ENCODE measurements at places on chromosomes 6 and 20. TPM values are rescaled to one million over a fixed set of nuclear protein-coding genes. Genes with fewer than 3 reads are reported as not detected.
A peak's percentile ranks its signal among the peaks of the same experiment; 100 is the strongest.

KHDC1 gene
- polyA plus RNA-seq, result 3.5 TPM

EFCAB8 gene
- 0.30 TPM for polyA plus RNA-seq

IL17F gene
- not detected for polyA plus RNA-seq

COL19A1 gene
- polyA plus RNA-seq, result 3.6 TPM

LTV1 gene
- 39.9 TPM for polyA plus RNA-seq

SIRPA gene
- polyA plus RNA-seq, result 26.3 TPM

ASIP gene
- polyA plus RNA-seq, result 4.9 TPM

KCTD20 gene
- polyA plus RNA-seq, result 50.0 TPM

BPIFA1 gene
- not detected for polyA plus RNA-seq

EYA2 gene
- polyA plus RNA-seq, result 2.4 TPM

TIAM2 gene
- 18.1 TPM for polyA plus RNA-seq

MAK gene
- 0.18 TPM for polyA plus RNA-seq

PPP1R14C gene
- polyA plus RNA-seq, result 23.2 TPM

GRCh38 chr20:43191946-43192863 lies 2.5 kb upstream of the PTPRT start:
- DNase-seq, result no peak

DNA sequence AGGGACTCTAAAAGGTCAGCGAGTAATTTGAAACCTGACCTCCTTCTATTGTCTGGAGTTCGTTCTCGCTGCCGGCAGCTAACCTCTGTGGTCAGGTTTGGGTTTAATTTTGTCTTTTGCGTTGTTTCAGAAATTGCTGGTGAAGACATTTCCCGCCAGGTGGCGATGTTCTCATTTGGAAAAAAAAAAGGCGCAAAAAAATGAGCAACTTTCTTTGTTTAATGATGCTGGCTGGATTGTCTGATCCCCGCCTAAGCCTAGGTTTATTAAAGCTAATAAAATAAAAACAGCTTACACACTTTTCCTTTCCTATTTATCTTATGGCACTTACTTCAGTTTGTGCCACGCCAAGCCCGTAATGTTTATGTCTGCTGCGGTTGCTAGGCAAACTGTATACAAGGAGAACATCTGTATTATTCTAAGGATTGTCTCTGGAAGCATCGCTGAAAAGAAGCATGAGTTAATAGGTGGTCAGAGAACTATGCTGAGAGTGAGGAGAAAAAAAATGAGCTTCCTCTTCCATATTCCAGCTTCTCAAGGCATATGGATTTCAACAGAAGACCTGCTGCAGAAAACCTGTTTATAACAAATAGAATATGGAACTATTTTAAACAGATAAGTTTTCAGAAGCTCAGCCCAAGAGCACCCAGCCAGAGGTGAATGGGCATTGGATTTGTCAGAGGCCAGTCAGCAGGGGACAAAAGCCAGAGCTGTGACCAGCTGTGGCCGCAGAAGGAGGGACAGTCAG lies 205.7 kb downstream of the DOK5 start:
- DNase-seq, result peak; percentile 70

DNA sequence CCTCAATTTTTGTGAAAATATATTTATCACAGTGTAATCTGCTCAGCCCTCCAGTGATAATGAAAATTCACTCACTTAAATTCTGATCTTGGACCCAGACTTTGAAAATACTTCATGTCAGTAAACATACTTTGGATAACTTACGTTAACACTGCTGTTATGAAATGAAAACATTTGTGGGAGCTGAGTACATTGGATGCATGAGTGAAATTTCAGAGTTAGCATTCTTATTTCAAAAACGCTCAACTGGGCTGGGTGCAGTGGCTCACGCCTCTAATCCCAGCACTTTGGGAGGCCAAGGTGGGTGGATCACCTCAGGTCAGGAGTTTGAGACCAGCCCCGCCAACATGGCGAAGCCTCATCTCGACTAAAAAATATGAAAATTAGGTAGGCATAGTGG lies 196.4 kb downstream of the UTRN start:
- DNase-seq, result no peak

GRCh38 chr6:169783971-169784820 lies 32.8 kb downstream of the ERMARD start:
- no peak for DNase-seq

DNA sequence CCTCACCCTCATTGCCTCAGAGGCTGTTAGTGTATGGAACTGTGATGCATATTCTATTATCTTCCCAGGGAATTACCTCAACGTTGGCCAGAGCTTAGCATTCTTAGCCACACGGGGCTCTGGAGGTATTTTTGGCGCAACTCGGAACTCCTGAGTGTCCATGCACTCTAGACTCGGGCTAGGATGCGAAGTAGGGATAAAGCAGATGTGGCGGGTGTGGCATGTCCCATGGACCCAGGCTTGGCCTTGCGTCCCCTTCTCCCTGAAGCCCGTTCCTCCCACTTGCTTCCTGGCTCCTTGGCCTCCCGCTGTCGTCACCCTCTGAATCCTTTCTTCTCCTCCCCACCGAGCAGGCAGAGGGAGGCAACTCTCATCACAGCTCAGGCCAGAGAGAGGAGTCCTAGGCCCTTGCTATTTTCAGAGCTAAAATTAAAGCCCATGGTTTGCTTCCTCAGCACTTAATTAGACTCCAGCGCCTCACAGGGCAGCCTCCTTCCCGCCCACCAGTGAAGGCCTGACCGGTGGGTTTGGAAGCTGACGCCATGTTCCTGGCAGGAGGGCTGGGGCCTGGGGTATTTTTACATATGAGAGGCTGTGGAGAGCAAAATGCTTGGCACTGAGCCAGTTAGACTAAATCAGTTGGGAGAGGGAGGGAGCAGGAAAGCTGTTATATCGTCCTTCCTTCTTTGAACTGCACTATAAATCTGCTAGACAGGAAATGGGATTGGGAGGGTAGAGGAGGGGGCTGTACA lies 138.7 kb downstream of the FOXO3 start:
- DNase-seq, result peak; percentile 85

- DNase-seq, result no peak
These were observed 92.5 kb downstream of the SLC22A23 start for GRCh38 chr6:3364391-3364790.

- DNase-seq, result peak; percentile 66
These were observed 91.5 kb upstream of the SASH1 start for GRCh38 chr6:148250975-148251685.

DNA sequence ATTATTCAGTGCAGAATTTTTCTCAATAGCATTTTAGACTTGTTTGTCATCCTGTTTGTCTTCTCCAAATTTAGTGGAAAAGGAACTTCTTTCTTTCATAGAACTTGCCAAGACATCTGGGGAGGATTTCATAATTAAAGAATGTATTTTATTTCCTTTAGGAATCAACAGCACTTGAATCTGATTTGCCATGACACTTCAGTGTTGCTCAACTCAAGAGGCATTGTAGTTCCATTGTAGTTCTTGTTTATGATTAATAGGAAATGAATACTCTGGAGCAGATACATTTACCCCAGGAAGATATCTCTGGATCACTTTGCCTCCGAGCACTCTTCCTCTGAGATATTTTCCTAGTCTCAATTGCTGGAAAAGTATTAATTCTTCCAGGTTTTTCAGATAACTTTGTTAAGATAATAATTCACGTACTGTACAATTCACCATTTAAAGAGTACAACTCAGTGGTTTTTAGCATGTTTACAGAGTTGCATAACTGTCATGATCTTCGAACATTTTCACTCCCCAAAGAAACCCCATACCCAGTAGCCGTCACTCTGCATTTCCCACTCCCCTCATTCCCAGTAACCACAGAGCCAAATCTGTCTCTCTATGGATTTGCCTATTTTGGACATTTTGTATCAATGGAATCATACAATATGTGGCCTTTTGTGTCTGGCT lies 29.7 kb downstream of the AKAP12 start:
- DNase-seq, result peak; percentile 80

DNA sequence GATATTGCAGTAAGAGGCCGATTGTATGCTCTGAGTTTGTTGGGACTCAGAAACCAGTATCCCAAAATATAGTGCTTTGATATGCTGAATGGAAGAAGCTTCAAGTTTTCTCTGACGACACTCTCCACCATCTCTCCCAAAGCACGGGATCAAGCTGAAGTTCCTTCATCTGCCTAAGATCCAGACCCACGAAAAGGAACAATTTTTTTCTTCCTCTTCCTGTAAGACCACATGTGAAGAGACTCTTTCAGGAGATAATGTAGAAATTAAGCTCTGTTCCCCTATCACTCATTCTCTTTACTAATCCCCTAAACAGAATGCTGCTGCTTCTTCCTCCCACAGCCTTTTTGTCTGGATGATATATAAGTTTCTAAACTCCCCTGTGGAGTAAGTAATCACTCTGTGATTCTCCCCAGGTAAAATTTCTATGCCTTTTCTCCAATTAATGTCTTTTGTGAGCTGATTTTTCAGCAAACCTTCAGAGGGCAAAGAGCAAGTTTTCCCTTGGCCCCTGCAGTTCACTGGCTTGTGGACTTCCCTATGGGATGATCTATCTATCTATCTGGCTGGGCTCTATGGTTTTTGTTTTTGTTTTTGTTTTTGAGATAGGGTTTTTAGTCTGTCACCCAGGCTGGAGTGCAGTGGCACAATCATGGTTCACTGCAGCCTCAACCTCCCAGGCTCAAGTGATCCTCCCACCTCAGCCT lies 13.5 kb upstream of the PNRC1 start:
- no peak for DNase-seq

- no peak for DNase-seq
These were observed 59.7 kb downstream of the PFDN4 start for GRCh38 chr20:54267483-54268003.

DNA sequence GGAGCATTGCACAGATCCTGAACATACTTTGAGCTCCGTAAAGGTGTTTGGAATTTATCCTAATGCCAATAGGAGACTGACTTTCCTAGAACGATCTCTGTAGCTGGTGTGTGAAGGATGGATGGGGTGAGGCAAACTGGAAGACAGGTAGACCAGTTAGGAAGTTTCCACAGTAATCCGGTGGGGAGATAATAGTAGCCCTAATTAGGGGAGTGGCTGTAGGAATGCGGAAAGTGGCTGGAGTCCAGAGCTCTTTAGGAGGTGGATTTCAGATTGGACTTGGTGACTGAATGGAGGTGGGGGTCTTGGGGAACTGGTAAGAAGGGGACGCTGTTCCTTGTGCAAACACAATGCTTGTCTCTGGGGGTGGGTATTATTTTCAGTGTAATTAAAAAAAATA lies 146.3 kb downstream of the SOX4 start:
- DNase-seq, result no peak

DNA sequence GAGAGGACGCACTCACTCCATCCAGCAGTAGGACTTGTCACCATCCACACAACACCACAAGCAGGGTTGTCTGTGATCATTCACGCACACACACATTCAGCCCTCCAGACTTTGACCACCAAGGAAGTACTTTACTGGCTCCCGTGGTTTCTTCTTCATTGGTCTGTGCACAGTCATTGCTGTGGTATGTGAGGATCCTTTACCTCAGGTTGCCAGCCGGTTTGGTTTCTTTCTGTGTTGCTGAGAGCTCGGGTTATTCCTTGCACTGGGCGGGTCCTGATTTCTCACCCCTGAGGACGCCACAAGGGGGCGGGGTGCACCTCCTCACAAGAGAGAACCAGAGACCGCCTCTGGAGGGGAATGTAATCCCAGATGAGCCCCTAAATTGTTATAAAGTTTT lies 11.2 kb downstream of the SLC35A1 start:
- peak; percentile 22 for DNase-seq

GRCh38 chr20:3307078-3307477 lies 68.1 kb upstream of the SLC4A11 start:
- no peak for DNase-seq

GRCh38 chr6:150229436-150230163 lies 86.8 kb downstream of the PPP1R14C start:
- no peak for DNase-seq

- DNase-seq, result no peak
These were observed 17.5 kb downstream of the COL11A2 start for GRCh38 chr6:33174784-33175183.

- no peak for DNase-seq
These were observed 7.3 kb upstream of the CGA start for GRCh38 chr6:87102151-87102621.

DNA sequence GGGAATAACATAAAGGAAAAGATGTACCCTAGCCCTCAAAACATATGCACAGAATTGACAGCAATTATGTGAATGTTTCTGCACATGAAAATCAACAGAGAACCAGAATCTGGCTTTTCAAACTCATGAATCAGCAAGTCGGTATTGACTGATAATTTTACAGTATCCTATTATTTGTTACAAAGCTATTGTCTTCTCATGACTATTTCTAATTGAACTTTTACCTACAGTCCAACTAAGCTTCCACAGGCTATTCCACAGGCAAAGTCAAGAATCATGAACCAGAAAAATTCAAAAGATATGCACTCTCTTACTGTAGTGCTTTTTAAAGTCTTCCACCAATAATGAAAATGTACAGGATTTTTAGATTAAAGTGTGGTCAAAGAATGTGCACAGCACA lies 49.1 kb upstream of the DST start:
- DNase-seq, result no peak

- no peak for DNase-seq
These were observed 51.7 kb downstream of the TMEM170B start for GRCh38 chr6:11589261-11589660.

DNA sequence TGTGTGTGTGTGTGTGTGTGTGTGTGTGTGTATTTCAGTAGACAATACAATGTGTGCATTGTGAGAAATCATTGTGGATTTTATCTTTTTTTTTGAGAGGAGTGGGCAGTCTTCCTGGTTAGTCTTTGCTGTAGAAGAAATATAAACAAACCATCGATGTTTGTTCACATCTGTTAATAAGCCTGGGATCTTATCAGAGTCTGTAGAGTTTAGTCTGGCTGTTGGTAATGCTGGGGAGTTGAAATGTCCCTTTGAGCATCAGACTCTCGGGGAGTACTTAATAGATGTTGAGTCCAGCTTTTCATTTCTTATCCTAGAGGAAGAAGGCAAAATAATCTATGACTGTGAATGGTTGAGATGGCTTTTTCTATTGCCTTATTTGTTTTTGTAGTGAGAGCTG lies 96.6 kb upstream of the SUPT3H start:
- no peak for DNase-seq

DNA sequence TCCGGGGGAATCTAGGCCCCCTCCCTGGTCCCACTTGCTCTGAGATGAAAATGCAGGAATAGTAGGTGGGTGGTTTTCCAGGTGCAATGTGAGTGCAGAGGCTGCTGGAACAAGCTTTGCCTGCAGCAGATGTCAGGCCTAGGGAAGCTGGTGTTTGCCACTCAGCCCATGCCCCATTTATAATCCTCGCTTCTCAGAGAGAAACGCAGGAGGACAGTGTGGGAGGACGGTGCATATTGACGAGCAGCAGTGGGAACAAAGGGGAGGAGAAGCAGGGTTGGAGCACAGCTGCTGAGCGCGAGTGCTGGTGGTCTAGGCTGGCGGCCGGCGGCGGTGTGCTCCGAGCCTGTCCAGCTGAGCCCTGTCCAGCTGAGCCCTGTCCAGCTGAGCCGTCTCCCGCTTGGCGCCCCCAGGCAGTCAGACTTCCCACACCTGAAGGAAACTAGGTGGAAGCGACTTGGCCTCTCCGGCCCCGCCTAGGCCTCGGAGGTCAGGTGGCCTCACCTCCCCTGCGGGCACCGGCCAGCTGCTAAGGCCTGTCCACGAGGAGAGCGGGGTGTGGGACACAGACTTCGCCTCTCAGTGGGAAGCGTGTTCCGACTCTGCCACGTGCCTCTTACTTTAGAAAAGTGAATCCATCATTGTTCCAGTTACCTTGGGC lies 49.7 kb upstream of the FRMD1 start:
- DNase-seq, result no peak

DNA sequence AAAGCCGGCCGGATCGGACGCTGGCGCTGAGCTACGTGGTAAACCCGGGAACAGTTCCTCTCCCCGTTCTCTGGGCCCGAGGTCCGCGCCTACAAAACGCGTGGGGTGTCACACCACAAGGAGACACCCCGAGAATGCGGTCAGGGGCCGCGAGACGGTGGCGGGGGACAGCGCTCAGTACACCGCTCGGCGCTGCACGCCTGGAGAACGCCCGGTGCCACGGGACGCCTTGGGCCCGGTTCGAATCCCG lies 670 bp downstream of the NCOA5 start:
- no peak for DNase-seq

All from muscle of back (tissue), 13 donors.